ENCODE measurements at places on chromosomes 13 and 19. TPM values are rescaled to one million over a fixed set of nuclear protein-coding genes. Genes with fewer than 3 reads are reported as not detected.
A peak's percentile ranks its signal among the peaks of the same experiment; 100 is the strongest.

The ZNF99 gene
- 0.34 TPM for polyA plus RNA-seq

The ADAMTSL5 gene
- 0.47 TPM for polyA plus RNA-seq

The CALM3 gene
- 391 TPM for polyA plus RNA-seq

The C19orf38 gene
- 2.5 TPM for polyA plus RNA-seq

The ZNF417 gene
- polyA plus RNA-seq = 29.6 TPM

- no peak for DNase-seq
Observed at GRCh38 chr19:16899566-16900075, 10.8 kb downstream of the F2RL3 start.

GRCh38 chr19:7924651-7925170, 1.2 kb downstream of the CTXN1 start:
- DNase-seq = no peak

DNA sequence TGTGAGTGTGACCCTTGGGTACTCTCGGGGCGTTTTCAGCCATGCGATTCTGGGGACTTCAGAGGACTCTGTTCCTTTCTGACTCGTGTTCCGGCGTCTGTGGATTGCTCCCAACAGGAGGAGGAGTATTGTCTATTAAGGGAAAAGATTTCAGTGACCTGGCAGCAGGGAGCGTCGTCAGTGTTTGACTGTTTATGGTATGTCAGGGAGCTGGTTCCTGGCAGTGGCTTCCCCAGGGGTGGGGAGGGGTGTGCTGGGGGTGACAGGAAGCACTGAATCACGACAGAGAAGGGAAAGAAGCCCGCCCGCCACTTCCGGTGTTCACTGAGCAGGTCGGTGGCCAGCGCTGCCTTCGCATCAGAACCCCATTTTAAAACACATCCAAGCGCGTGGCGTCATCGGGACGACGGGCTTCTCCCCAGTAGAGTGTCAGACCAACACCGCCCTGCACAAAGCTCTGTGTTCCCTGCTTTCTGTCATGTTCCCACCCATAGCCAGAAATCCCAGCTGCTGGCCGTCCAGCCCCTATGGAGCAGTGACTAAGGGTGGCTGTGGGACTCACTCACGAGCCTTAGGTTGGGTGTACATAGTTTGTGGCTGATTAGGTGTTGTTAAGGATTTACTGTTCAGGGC, 33.8 kb downstream of the COL4A2 start:
- no peak for DNase-seq

GRCh38 chr13:44267980-44268379, 105.6 kb upstream of the SERP2 start:
- no peak for DNase-seq

DNA sequence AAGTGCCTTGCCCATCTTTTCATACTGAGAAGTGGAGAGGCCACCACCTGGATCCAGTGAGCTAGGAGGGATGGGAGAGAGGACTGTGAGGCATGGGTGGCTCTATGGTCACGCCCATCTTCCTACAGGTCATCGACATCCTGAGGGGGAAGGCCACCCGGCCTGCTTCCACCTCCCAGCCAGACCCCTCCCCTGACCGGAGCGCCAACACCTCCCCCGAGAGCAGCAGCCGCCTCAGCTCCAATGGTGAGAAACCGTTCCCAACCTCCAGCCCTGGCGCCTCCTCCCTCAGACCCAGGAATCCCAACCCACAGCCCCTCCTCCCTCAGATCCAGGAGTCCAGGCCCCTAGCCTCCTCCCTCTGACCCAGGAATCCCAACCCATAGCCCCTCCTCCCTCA, 10.1 kb downstream of the BCL3 start:
- no peak for DNase-seq

GRCh38 chr13:72163678-72164077, 296.7 kb upstream of the DACH1 start:
- DNase-seq = no peak

DNA sequence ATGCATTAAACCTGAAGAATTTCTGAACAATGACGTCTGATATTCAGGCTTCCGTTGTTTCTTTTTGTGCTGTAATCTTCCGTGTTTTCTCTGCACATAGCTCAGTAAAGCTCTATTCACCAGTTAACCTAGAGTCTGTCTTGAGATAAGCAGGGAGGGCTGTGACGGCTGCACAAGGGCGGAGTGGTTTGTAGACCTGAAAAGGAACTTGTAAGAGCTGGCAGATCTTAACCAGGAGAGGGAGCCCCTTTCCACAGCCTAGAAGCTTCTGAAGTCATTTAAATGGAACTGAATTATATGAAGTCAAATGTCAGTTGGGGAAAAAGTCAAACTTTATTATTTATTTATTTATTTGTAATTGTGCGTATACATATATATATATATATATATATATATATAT, 27.5 kb downstream of the DPRX start:
- DNase-seq = no peak

GRCh38 chr13:28324181-28324789, 170.6 kb downstream of the FLT1 start:
- DNase-seq = no peak

DNA sequence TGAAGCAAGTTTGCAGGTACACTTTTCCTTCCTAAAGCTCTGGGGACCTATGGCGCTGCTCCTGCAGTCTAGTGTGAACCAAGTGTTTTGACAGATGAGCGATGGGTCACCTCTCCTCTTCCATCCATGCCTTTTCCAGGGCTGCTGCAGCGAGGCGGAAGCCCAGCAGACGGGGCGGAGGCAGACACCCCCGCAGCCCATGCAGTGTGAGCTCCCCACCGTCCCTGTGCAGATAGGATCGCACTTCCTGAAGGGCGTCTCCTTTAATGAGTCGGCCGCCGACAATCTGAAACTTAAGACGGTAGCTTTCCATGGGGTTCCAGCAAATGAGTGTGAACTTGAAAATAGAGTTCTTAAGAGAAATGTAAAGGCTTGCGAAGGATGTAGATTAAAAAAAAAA, 37.1 kb upstream of the GPI start:
- DNase-seq = no peak

- no peak for DNase-seq
Observed at GRCh38 chr19:38290631-38291147, 13.4 kb upstream of the C19orf33 start.

DNA sequence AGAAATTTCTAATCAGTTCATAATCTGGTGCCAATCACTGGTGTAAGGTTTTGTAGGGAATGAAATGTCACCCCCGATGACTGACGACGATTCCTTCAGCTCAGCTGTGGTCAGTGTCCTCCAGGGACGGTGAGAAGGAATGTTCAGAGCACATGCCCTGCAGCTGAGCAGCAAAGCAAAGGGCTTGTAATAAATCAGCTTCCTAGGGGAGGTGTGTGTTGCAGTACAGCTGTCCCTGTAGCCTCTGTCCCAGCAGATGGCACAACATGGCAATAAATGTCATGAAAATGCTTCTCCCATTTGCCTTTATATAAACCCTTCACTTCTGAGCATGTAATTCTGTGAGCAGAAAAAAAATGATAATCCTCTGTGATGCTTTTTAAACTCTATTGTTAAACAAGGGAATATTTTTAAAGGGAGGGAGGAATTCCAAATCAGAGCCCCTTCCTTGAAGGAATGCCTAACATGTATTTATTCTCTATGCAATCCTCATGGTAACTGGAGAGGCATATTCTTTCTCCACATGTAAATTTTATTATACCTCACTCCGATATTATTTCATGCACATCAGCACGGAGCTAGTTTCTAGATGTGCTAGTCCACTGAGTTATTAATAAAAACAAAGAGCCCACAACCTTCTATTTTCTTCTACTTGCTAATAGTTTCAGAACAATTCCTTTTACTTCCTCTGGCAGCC, 102.5 kb downstream of the FAM216B start:
- peak; percentile 57 for DNase-seq

DNA sequence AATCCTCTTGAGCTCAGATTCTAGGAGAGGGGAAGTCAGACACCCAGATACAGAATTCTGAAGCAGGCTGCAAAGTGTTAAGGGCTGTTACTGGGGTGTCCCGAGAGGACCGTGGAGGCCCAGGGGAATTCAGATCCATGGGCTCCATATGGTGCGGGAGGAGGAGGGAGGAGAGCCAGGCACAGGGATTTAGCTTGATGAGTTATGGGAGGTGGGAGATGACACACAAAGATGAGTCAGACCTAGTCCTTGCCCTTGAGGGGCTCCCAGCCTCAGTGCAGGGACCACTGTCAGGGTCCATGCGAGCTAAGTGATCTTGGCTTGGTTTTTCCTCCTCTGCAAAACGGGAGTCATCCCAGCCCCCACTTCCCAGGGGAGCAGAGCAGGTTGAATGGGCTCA, 14.4 kb upstream of the GIPR start:
- DNase-seq = no peak

- DNase-seq = peak; percentile 66
Observed at GRCh38 chr19:37902668-37903067, 3.7 kb downstream of the WDR87 start.

GRCh38 chr13:21894703-21895699, 224.1 kb downstream of the FGF9 start:
- no peak for DNase-seq

DNA sequence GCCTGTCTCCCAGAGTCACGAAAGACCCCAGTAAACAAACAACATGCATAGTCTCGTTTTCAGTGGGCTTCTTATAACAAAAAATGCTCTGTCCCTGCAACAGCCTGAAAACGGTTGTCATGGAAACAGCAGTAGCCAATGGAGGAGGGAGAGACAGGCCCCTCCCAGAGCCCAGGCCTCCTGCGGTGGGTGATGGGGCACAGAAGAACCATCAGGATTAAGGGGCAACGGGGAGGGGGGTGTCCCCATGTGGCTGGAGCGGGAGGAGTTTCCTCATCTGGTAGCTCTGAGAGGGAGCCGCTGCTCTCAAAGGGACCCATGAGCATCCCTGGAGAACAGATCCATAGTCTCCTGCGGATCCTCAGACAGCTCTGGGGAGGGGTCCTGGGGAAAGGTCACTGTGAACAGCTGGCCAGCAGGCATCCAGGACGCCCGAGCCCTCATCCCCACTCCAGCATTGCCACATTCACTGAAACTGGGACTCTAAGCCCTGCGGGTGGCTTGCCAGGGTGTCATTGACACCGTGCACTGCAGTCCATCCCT, 37.5 kb upstream of the PNMA8B start:
- DNase-seq = no peak

- DNase-seq = peak; percentile 72
Observed at GRCh38 chr19:532561-533363, 1.2 kb downstream of the CDC34 start.

GRCh38 chr19:41096353-41096752, 8.1 kb downstream of the CYP2A13 start:
- DNase-seq = no peak

DNA sequence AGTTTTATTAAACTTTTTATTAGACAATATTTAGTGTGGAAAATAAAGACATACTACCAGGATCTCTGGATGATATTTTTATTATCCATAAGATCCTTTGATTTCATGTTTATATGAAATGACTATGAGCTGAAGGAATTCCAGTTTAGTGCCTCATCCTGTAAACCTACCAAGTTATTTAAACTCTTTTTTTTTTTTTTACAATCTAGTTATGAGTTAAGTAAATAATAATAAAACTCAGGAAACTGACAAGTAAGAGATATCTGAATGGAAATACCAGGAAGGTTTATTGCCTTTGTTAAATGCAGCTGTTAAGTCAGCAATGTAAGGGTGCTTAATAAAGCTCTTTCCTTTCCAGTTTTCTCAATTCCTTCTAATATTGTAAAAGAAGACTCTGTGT, 53.9 kb downstream of the RXFP2 start:
- DNase-seq = no peak

- DNase-seq = no peak
Observed at GRCh38 chr19:47315125-47315821, 5.6 kb downstream of the C5AR1 start.

- peak; percentile 6 for DNase-seq
Observed at GRCh38 chr13:68927387-68928026, 1180.1 kb upstream of the ATXN8OS start.

DNA sequence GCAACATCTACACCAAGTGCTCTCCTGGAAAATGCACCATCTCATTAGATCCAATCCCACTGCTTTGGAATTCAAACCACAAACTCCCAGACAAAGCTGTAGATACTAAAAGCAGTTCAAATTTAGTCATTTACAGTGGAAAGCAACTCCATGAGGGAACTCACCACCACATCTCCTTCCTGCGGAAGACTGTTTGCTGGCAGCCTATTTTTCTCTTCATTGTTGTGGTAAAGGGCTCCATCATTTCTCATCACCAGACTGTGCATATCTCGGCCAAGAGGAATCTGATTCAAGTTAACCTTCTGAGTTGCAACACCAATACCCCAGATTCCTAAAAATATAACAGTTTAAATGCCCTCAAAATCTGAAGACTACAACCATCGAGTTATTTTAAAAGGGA, 8.4 kb downstream of the SPRYD7 start:
- DNase-seq = no peak
